ENCODE measurements at places on chromosomes 7 and 10.

DNA sequence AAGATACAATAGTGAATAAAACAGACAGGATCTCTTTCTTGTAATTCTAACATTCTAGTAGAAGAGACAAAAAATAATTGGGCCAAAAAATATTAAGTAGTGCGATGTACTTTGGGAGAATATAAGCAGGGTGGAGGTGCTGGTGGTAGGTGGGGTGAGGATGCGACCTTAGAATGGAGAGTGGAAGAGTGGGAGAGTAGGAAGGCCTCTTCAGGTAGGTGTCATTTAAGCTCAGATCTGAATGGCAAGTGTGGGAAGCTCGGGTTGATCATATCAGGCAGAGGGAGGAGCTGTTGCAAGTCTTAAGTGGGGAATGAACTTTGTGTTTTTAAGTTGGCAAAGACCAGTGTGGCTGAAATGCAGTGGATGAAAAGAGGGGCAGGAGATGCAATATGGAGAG lies 3.8 kb upstream of the IFRD1 start:
- peaks cover 37% of the 10 kb centered on the region for H3K4me1 ChIP-seq
- H3K27ac ChIP-seq = no peak overlapping the region
- no peak overlapping the region for H3K4me3 ChIP-seq
- H3K27me3 ChIP-seq = no peaks in the 10 kb centered on the region
- no peak for DNase-seq
- H3K36me3 ChIP-seq = peaks cover 6% of the 10 kb centered on the region

- DNase-seq = no peak
- H3K4me3 ChIP-seq = no peak overlapping the region
- H3K36me3 ChIP-seq = no peaks in the 10 kb centered on the region
- no peak overlapping the region for H3K27ac ChIP-seq
- no peaks in the 10 kb centered on the region for H3K27me3 ChIP-seq
- peaks cover 3% of the 10 kb centered on the region for H3K4me1 ChIP-seq
Measured at GRCh38 chr7:91330866-91331265, 66.6 kb downstream of the FZD1 start.

GRCh38 chr7:139329119-139329518 lies 12.0 kb upstream of the FMC1 start:
- DNase-seq = no peak
- H3K4me1 ChIP-seq = peaks cover 16% of the 10 kb centered on the region
- H3K4me3 ChIP-seq = no peak overlapping the region
- H3K27ac ChIP-seq = no peak overlapping the region

- no peaks in the 10 kb centered on the region for H3K36me3 ChIP-seq
- no peak for DNase-seq
- no peaks in the 10 kb centered on the region for H3K27me3 ChIP-seq
- peaks cover 15% of the 10 kb centered on the region for H3K4me1 ChIP-seq
- no peak overlapping the region for H3K27ac ChIP-seq
Measured at GRCh38 chr10:131891929-131892805, 8.6 kb upstream of the PPP2R2D start.

- H3K4me1 ChIP-seq = peaks cover 58% of the 10 kb centered on the region
- DNase-seq = peak; percentile 83
- peak overlapping the region; percentile 44 for H3K4me3 ChIP-seq
Measured at GRCh38 chr7:150755473-150756099, 18.4 kb downstream of the GIMAP5 start.

GRCh38 chr7:43721193-43721806 lies 8.0 kb downstream of the COA1 start:
- H3K4me1 ChIP-seq = peaks cover 72% of the 10 kb centered on the region
- DNase-seq = peak; percentile 16
- H3K36me3 ChIP-seq = peaks cover 14% of the 10 kb centered on the region
- H3K27ac ChIP-seq = no peak overlapping the region
- no peak overlapping the region for H3K4me3 ChIP-seq
- no peaks in the 10 kb centered on the region for H3K27me3 ChIP-seq

GRCh38 chr7:155064186-155064585 lies 5.9 kb upstream of the HTR5A start:
- DNase-seq = no peak
- no peaks in the 10 kb centered on the region for H3K4me1 ChIP-seq

- H3K4me3 ChIP-seq = no peak overlapping the region
- H3K4me1 ChIP-seq = peaks cover 42% of the 10 kb centered on the region
- peaks cover 13% of the 10 kb centered on the region for H3K36me3 ChIP-seq
Measured at GRCh38 chr7:150317748-150318444, 5.3 kb upstream of the LRRC61 start.

GRCh38 chr7:86733783-86734182 lies 90.1 kb downstream of the GRM3 start:
- peaks cover 1% of the 10 kb centered on the region for H3K36me3 ChIP-seq
- no peak for DNase-seq
- no peaks in the 10 kb centered on the region for H3K4me1 ChIP-seq
- no peak overlapping the region for H3K4me3 ChIP-seq
- H3K27ac ChIP-seq = no peak overlapping the region

DNA sequence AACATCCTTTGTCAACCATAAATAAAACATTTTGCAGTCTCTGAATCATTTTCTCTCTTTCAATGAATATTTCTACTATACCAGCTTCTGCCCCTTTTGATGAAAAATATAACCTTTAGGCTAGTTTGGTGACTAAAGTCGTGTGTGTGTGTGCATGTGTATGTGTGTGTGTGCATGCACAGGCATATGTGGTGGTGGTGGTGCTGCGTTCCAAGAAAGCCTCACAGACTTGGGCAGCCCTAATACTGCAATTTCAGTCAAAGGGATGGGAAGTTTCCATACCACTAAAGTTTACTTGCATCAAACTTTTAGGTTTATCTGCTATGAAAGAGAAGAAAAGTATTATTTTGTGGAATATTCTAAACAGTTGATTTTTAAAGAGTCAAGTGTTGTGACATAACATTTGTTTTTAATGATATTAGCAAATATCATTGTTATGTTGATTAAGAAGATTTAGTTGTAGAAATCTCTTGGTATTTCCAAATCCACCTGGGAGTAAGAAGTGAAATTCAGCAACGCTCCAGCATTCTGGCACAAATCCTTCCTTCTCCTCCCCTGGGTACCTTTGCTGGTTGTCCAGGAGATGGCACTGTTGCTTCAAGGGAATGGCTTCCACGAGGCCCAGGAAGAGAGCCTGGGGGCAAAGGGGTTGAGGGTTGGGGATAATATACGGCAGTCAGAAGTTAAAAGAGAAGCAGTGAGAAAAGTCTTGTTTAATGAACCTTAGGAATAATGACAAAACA lies 41.5 kb downstream of the ASB4 start:
- no peak overlapping the region for H3K4me3 ChIP-seq
- no peak overlapping the region for H3K27ac ChIP-seq
- peak; percentile 20 for DNase-seq
- no peaks in the 10 kb centered on the region for H3K4me1 ChIP-seq
- H3K36me3 ChIP-seq = no peaks in the 10 kb centered on the region
- H3K27me3 ChIP-seq = no peaks in the 10 kb centered on the region
